Activated CD4-positive, CD25-positive, alpha-beta regulatory T cell (primary cell): ENCODE measurements at places on chromosomes 7 and 10.

- no peak for DNase-seq
Measured at GRCh38 chr7:76165973-76166403, 35.7 kb upstream of the SRRM3 start.

GRCh38 chr7:136234040-136234439 is 256.9 kb upstream of the MTPN start:
- DNase-seq = no peak

GRCh38 chr10:50447691-50448090 is 176.1 kb downstream of the SGMS1 start:
- no peak for DNase-seq

- DNase-seq = peak; percentile 52
Measured at GRCh38 chr10:28533571-28534304, 820 bp downstream of the WAC start.

- DNase-seq = no peak
Measured at GRCh38 chr10:16009785-16010184, 149.5 kb upstream of the MINDY3 start.

DNA sequence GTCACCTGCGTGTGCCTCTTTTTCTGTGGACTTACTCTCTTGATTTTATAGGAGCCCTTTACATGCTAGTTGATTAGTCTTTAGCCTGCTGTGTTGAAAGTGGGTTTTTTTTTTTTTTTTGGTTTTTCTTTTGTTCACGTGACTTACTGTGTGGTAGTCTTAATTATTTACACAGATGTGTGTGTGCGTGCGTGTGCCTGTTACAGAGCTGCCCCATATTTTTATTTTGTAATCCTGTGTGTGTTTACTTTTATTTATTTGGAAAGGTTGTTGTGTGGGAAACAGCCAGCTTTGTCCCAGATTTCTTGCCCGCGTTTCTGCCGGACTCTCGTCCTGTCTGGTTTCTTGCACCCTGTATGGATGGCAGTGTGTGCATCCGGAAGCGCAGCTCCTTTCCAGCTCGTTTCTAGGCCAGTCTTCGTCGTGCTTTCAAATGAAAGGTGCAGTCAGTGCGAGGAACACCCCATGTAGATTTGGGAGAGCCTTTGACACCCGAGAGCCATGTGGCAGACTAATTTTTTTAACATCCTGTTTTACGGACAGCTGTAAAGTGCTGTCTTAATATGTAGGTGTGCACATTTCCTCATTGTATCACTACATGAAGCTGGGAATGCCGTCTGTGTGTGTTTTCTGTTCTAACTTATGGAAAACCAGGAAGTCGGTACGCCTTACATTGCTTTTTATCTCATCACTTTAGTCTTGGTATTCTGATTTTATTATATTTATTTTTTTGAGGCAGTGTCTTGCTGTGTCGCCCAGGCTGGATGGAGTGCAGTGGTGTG is 55.6 kb downstream of the DNAJB6 start:
- DNase-seq = no peak

GRCh38 chr7:157676001-157676400 is 339.2 kb downstream of the DNAJB6 start:
- no peak for DNase-seq

DNA sequence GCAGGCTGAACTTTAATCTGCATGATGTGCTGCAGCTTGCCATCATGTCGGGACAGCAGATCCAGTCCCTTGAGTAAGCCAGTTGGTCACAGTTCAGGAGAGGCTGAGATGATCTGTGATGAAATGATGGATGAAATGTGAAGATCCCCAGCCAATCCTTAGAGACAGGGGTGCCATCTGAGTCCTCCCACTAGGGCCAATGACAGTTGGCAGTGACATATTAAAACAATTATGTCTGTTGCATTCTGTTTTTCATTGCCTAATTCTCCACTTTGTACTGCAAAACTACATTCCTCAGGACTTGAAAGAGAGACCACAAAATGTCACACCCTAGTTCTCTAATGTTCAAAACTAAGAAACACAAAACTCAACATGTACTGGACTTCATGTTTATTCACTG is 66.3 kb upstream of the CAV2 start:
- no peak for DNase-seq

GRCh38 chr10:109875828-109876821 is 47.2 kb downstream of the XPNPEP1 start:
- DNase-seq = no peak

GRCh38 chr10:131609176-131609575 is 291.6 kb upstream of the PPP2R2D start:
- DNase-seq = no peak

- DNase-seq = no peak
Measured at GRCh38 chr7:131880078-131880477, 323.6 kb upstream of the PODXL start.

- no peak for DNase-seq
Measured at GRCh38 chr10:58319599-58319998, 15.2 kb upstream of the UBE2D1 start.

GRCh38 chr10:807958-808353 is 118.5 kb upstream of the DIP2C start:
- DNase-seq = no peak

GRCh38 chr7:80918909-80919721 is at the start of gene SEMA3C:
Gene SEMA3C, minus strand, starts transcription at chr7:80919051. Its CDS starts 2,270 bp downstream, at chr7:80916781.
- DNase-seq = no peak

DNA sequence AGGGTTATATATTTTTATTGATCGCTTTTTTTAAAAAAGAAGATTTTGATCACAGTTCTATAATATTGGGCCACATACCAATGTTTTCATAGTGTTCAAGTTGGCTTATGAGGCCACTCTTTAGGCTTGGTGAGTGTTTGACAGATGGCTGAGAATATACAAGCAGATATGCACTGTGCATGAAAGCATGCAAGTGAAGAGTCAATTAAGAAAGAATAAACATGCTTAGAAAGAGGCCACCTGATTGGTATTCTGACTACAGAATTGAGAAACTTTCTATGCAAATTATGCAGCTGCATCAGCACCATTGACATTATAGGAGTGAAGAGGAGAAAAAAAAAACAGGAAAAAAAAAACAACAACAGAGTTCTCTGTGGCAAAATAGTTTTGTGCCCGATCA is 39.9 kb downstream of the CABCOCO1 start:
- no peak for DNase-seq

DNA sequence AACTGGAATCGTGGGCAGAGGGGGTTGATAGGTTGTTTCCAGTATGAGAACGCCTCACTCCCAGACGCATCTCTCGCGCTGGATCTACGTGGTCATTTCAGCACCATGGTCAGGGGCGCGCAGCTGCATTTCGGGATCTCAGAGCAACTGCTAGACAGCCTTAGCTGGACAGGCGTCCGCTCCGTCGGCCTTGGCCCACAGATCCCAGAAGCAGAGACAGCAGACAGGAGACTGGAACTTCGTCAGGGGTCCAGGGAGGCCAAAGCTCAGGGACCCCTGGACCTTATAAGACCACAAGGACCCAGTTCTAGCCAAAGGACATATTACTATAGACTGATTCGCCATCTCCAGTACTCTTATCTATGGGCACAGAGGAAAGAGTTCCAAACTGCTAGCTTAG is 5.3 kb downstream of the NEUROG3 start:
- DNase-seq = no peak

GRCh38 chr10:100109670-100110069 is 28.0 kb upstream of the CPN1 start:
- no peak for DNase-seq

DNA sequence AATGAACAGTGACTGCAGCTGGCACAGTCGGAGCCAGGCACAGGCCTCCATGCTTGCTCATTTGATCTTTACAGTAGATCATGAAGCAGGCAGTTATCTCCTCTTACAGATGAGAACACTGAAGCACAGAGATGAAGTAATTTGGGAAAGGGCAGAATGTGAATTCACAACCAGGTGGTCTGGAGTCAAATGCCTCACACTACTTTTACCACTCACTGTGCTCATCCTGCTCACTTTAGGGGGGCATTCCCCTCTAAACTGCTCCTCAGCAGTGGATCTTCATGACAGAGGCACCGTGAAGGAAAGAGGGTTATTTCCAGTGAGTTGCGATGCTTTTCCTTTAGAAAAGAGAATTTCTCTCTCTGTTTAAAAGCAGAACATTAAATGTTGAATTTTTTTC is 15.1 kb downstream of the SNX10 start:
- no peak for DNase-seq

DNA sequence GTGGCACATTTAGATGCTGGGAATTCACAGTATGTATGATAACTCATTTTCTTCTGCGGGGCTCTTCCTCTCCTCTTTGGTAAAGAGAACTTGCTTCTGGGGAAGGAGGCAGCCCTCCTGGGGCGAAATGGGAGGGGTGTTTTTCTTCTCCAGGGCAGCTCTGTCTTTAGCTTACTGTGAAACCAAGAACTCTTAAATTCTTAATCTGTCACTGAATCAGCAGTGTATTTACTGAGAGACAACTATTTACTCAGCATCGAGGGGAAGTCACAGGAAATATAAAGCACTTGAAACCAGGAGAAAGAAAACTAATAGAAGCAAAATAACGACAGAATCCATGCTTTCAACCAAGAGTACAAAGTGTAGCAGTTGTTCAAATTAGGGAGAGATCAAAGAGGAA is 158.2 kb upstream of the AGK start:
- DNase-seq = no peak

DNA sequence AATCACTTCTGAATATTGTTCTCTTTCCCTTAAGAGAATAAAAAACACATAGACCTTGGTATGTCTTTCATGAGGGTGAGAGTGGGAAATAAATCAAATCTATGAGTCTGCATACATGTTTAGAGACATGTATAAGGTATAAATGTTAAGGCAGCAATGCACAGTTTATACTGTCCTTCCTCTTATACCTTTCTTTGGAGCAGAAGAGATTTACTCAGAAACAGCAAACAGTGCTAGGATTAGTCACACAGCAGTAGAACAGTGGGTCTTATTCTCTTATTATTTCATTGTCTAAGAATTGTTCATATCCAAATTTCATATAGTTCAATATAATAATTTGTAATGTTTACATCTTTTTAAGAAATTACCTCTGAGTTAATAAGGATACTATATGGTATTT is 126.7 kb upstream of the TMEM196 start:
- DNase-seq = no peak

- no peak for DNase-seq
Measured at GRCh38 chr7:144256112-144256511, 8.5 kb downstream of the OR2A7 start.

GRCh38 chr7:87119581-87119980 is 32.7 kb upstream of the DMTF1 start:
- DNase-seq = no peak

DNA sequence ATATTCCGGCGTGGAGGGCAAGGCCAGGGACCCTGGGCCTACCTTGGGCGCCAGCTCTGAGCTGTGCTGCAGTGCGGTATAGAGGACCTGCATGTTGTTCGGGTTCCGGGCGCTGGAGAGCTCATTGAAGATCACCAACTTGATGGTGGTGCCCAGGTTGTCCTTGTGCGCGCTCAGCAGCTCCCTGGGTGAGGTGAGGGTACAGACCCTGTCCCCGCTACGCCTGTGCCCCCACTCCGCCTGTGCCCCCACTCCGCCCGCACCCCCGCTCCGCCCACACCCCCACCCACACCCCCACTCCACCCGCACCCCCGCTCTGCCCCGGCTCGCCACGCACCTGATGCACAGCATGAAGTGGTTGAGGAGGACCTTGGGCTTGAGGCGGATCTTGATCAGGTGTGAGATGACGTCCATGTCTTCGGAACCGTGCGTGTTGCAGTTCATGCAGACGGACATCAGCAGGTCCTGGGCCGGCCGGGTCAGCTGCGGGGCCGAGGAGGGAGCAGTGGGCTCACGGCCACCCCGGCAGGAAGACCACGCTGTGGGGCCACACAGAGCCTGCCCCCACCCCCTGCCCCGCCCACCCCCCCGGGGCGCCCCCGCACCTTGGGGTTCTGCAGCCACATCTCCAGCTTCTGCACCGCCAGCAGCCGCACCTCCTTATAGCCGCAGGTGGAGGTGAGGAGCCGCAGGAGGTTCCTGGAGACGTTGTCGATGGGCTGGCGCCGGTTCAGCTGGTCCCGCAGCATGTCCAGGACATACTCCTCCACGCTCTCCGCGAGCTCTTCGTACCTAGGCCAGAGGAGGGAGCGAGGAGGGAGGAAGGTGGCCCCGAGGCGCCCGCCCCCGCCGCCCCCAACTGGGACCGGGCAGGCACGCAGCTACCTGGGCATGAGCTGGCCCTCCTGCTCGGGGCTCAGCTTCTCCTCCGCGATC is 5.6 kb downstream of the INTS1 start:
- no peak for DNase-seq

GRCh38 chr10:132608511-132609195 is 71.1 kb downstream of the INPP5A start:
- no peak for DNase-seq

DNA sequence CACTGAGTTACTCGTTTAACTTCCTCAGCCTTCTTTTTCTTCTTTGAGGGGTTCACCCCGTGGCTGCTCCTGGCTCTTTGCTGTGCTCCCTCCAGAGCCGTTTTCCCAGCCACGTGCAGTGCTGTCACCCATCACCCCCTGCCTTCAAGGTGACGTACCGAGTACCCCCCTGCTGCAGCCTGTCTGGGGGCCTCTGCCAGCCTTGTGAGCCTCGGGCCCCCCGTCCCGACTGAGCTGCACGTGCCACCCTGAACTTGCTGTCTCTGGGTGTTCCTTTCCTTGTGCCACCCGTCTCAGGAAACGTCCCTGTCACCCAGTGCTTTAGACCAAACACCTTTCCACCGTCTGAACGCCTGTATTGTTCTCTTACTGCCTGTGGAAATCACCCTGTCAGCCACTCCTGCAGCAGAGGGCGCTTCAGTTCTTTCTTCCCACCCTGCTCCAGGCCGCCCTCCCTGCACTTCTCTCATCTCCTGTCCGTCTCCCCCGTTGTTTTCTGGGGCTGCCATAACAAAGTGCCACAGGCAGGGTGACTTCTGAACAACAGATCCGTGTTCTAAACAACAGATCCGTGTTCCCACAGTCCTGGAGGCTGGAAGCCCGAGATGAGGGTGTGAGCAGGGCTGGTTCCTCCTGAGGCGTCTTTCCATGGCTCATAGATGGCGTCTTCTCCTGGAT is 44.6 kb downstream of the WDR37 start:
- no peak for DNase-seq
